NCI-H2171 treated with DMSO at 0.1 percent for 48 hours (cell line): ENCODE measurements at places on chromosomes 1 and 21.

DNA sequence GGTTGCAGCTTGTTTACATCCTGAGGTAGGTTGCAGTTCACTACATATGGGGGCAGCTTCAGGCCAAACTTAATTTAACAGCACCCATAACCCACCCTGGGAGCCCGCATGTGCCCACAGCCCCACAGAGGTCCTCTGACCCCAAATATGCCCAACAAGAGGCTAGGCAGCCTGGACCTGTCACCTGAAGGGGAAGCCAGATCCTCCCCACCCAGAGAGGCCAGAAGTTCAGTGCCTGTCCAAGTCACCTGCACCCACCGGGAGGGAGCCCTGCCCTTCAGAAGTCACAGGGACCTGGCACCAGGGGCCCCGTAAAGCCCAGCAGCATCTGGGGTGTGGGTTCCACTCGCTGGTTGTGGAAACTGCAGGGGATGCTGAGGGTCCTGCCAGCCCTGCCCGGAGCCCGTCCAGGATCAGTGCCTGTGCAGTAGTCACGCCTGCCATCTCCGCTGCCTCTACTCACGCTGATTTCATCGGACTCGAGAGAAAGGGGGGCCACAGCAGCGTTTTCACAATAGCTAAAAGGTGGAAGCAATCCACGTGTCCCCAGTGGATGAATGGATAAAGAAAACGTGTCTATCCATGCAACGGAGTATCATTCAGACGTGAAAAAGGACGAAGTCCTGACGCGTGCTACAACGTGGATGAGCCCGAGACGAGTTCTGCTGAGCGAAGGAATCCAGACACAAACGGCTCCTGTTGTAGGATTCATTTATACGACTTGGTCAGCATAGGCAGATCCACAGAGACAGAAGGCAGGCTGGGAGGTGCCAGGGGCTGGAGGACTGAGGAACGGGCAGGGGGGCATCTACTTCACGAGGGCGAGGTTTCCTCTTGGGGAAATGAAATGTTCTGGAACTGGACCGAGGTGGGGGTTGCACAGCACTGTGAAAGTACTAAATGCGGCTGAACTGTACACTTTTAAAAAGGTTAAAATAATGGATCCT is 33.9 kb upstream of the COL6A2 start:
- DNase-seq = no peak

GRCh38 chr1:53799141-53799540 is 39.0 kb downstream of the NDC1 start:
- DNase-seq = no peak

DNA sequence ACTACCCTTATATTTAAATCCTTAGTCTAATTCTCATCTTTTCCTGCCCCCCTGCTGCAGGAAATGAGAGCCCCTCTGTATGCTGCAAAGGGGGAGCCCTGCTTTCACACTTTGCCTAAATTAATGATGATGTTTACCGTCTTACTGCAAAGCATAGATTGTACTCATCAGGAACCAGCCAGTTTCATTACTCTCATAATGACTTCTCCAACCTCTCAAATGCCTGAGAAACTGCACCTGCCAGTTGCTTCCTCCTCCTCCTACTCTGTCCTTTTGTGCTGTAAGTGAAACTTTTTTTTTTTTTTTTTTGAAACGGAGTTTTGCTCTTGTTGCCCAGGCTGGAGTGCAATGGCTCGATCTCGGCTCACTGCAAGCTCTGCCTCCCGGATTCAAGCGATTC is 101.7 kb downstream of the ADSS2 start:
- DNase-seq = no peak

- DNase-seq = peak; percentile 23
These were observed 9.4 kb downstream of the TIAM1 start for GRCh38 chr21:31334648-31335121.

DNA sequence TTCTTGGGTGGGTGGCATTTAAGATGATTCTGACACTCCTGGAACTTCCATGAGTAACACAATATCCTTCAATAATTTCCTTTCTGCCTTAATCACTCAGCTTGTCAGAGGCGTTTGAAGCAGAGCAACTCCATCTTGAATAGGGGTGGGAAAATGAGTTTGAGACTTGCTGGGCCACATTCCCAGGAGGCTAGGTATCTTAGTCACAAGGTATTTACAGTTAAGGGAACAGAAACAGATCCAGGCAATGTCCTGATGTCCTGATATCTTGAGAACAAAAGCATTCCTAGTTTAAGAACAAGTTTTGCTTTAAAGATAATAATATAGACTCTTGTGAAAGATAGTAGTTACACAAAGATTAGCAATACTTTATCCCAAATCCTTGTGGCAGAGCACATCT is 76.6 kb upstream of the KIAA0040 start:
- DNase-seq = no peak

DNA sequence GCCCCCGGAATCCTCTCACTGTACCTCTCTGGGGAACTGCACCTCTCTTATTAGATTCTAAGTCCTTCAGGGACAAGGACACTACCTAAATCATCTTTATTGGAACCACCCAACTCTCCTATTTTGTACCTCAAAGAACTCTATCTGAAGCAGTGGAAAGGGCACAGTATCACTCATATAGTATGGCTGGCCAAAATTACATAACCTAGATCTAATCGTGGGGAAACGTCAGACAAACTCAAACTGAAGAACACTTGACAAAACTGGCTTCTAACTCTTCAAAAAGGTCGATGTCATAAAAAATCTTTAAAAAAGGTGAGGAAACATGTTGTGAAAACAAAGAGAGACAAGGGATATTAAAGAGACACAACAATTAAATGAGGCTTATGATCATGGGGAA is 210.0 kb downstream of the SLC45A1 start:
- DNase-seq = no peak

DNA sequence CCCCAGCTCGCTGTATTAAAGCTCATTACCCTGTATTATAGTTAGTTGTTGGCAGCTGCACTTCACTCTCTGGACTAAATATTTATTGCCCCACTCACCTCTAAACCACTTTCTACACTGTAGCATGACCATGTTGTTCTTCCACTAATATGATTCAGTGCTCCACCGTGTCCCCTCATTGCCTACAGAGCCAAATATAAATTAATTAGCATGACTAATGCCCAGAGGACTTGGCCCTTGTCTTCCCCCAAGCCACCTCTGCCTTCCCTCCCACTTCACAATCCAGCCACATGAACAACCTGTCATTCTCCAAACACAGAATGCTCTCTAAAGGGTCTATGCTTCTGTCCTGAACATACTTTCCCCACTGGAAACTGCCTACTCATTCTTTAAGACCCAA is 276.5 kb downstream of the PLPP3 start:
- no peak for DNase-seq

GRCh38 chr21:36761685-36762084 is 62.8 kb downstream of the SIM2 start:
- DNase-seq = no peak

DNA sequence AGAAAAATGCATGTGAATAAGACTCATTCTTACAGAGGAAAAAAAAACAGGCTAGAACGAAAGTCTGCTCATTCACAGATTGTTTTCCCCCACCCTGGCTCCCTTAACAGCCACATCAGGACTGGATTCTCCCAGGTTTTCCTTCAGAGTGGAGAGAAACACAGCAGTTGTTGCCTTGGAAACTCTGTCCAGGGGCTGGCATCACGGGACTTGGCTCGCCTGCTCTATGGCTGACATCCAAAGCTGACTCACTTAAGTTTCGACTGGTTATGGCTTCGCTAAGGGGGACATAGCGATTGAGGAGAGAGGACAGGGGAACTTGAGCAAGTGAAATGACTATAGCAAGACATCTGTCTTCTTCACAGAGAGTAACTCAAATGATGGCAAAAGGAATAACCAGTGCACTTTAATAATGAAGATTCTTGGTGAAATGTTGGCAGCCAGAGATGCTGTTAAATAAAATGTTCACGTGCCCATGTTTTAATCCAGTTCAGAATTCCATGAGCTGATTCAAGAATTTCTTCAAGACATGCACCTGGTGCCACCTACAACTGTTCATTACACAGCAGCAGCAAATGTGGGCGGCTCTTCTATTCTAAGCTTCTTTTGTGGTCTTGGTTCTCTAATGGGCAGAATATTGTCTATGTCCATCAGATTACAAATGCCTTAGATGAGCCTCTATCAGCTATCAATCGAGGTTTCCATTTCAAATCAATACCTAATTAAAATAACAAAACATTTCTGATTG is 21.8 kb downstream of the MIS18A start:
- DNase-seq = peak; percentile 88

DNA sequence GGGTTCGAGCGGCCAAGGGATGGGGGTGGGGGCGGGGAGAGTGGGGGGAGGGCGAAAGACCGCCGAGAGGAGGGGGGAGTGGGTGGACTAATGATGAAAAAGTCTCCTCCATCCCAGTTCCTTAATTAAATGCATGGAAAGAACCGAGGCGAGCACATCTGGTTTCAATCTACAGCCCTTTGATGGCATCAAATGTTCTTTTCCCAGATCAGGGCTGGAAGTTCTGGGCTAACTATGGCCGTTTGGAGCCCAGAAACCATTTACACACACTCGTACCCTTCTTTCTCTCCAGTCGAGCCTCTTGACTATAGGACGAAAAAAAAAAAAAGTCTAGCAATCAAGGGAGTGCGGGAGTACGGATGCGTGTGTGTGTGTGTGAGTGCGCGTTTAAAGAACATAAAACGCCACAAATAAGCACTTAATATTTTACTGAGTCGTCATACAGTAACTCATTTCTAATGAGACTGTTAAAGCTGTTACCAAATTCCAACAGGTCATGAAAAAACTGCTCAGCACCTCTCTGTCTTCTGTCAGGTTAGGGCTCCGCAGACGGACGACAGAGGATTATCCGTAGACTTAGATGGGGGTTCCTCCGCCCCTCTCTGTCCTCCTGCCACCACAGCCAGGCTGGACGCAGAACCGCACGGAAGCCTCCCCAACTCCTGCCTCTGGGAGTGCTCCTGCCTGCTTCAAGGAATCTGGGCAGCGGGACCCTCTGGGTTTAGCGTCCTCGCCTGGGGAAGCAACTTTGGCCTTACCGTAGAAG is 2.1 kb upstream of the PRRX1 start:
- no peak for DNase-seq

- DNase-seq = no peak
These were observed 61.2 kb downstream of the GBP6 start for GRCh38 chr1:89425056-89425455.

GRCh38 chr1:58206749-58207148 is 339.8 kb downstream of the OMA1 start:
- peak; percentile 70 for DNase-seq

DNA sequence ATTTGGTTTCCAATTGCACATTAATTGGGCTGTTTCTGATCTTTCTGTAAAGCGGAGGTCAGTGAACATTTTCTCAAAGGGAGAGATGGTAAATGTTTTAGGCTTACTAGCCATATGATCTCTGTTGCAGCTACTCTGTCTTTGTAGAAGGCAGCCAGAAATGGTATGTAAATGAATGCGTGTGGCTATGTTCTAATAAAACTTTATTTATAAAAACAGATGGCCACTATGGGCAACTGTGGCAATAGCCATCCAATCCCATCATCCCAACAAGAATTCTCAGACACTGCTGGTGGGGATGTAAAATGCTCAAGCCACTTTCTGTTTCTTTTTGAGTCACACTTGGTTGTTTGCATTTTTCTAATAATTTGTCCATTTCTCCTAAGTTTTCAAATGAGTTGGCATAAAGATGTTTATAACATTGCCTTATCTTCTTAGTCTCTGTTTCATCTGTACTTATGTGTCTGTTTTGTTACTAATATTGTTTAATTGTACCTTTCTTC is 448.8 kb upstream of the VAMP3 start:
- DNase-seq = no peak

GRCh38 chr1:193944454-193944853 is 758.0 kb upstream of the B3GALT2 start:
- no peak for DNase-seq

- no peak for DNase-seq
These were observed 229.8 kb downstream of the DISC1 start for GRCh38 chr1:231856426-231856825.

GRCh38 chr1:22776035-22776613 is 65.5 kb downstream of the EPHB2 start:
- DNase-seq = no peak

GRCh38 chr1:239164451-239165180 is 221.8 kb upstream of the CHRM3 start:
- no peak for DNase-seq

DNA sequence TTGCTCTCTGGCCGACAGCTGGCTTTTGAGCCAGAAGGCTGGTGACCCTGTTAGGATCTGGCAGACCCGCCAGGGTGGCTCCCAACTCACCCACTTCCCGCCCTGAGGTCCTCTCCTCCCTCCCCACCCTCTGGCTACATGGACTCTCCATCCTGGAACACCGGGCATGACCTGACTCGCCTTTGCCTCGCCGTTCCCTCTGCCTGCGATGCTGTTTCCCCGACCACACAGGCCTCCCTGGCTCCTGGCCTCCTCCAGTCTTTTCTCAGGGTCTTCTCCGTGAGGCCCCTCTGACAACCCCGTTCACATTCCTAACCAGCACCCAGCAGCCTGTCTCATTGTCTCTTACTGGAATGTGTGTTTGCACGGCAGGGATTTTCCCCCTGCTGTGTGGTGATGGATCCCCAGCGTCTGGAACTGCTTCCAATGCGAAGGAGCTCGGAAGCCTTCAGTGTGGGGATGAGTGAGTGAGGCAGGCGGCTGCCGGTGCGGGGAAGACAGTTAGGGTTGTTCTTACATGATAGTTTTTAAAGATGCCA is 46.0 kb upstream of the POFUT2 start:
- no peak for DNase-seq

GRCh38 chr1:27873671-27874384 is 1.5 kb downstream of the THEMIS2 start:
- no peak for DNase-seq

DNA sequence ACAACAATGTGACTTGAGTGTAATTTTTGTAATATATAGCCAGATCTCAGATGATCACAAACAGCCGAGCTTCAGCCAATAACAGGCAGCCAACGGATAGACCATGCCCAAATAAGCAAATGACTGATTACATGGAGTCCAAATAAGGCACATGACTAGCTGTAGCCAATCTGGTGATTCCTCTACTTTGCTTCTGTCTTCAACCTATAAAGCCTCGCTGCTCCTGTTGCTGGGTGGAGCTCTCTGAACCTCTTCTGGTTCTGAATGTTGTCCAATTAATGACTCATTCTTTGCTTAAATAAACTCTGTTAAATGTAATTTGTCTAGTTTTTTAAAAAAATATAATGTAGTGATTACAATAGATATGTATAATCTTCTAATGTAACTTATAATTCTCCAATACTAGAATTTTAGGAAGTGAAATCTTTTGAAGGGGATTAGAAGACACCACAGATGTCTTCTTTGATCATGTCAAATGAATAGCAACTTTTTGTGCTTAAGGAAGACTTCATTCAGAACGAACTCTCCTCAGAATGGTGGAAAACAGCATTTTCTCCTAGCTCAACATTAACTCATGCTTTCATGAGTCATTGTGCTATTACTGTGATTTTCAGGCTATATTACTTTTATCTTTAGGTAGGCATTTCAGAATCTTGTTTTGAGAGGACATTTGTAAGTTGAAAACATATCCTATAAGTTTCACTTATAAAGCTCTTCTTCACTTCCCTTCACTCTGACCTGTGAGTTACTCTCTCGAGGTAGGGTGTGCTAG is 857.8 kb upstream of the B3GALT2 start:
- no peak for DNase-seq
